ENCODE measurements at places on chromosomes 7 and 10.

GRCh38 chr7:33357846-33358245 lies 228.5 kb downstream of the BBS9 start:
- DNase-seq = no peak

DNA sequence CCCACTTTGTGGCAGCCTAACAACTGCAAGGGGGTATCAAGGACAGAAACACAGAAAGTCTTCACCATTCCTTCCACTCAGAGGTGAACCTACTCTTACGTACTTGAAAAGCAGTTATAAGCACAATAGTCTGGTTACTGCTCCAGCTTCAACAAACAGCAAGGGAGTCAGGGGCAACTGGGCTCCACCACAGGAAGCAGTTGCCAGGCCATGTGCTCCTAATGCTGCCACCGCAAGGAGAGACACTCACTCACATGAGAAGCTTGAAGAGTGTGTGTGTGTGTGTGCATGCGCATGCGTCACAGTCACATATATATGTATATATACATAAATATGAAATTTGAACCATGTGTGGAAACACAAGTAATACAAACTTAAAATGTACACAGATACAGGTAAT lies 65.5 kb downstream of the GRB10 start:
- no peak for DNase-seq

- peak; percentile 57 for DNase-seq
These were observed 337.5 kb upstream of the KCND2 start for GRCh38 chr7:119935418-119936025.

DNA sequence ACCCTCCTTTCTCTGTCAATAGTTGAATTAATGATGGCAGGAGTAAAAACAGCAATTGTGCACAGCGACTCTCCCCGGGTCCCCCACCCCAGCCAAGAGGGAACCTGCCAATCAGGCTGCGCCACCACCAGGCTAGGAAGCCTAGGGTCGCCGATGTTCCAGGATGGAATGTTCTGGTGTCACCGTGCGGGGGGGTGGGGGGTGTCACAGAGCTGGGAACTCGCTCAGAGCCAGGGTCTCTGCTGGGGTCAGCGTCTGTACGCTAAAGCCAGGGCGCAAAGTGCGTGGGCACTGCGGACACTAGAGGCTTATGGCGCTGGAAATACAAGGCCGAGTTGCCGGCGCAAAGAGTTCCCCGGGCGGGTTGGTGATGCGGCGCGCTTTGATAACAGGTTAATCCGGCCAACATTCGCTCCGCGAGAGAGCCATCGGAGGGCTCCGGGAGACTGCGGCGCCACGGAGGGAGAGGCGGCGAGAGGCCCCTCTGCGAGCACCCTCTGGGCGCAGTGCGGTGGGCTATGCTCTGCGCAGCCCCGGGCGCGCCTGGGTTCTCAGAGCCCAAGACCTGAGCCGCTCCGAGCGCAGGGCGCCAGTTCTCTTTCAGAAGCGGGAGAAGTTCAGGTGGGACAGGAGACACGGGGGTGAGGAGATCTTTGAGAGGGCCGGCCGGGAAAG lies 192.3 kb downstream of the EMX2 start:
- DNase-seq = no peak

DNA sequence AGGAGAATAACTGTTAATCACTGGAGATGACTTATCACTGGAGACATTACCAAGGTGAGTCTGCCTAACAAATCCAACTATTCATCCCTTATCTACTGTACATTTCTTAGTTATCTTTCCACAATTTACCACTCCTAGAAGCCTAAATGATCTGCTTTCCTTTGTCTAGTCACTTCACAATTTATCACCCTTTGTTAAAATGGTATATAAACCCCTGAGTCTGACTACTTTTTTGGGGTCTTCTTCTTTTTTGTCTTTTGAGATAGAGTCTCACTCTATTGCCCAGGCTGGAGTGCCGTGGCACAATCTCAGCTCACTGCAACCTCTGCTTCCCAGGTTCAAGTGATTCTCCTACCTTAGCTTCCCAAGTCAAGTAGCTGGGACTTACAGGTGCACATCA lies 66.0 kb upstream of the SEPHS1 start:
- DNase-seq = no peak

DNA sequence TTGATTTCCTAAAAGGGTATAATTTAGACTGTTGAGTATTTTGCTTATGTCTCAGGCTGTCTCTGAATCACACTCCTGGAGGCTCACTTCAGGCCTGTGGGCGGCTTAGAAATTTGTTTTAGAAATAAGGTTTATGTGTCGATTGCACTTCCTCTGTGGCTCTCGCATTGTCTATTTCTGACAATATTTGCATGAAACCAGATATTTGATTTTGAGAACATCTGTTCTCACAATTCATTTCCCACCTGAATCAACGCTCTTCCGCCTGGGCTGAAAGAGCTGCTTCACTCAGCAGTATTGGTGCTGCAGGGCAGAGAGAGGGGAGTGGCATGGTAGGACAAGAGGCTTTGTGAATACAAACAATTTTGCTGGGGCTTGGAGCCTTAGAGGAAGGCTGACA lies 262.0 kb downstream of the ADRA2A start:
- DNase-seq = no peak

DNA sequence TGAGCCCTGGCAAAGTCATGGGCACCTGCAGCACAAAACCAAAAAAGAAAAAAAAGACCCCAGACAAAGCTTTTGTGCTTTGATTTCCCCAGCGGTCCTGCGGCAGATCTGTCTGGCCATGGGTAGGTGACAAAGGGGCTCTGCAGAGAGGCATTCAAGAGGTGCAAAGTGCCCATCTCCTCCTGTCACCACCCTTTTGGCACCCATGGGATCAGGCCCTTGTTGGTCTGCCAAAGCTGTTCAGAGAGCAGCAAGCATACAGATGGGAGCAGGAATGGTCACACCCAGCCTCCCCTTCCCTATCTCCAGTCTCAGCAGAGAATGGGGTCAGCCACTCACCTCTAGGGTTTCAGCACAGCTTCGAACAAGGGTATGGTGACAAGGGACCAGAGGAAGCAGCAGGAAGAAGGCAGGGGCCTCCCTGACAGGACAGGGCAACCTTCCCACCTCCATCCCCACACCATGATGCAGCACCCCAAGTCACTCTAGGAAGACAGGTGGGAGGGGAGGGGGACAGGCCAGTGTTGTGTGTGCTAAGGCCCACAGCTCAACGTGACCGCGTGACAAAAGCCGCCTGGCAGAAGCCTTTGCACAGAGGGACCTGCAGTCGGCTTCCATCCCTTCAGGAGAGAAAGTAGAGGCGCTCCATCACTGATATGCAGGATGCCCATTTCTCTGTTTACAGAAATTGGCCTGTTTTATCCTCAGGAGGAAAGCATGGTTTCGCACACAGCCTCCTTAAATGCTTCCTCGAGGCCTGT lies 6.3 kb downstream of the CAMK2G start:
- no peak for DNase-seq

GRCh38 chr7:40720416-40720815 lies 585.6 kb downstream of the SUGCT start:
- no peak for DNase-seq

DNA sequence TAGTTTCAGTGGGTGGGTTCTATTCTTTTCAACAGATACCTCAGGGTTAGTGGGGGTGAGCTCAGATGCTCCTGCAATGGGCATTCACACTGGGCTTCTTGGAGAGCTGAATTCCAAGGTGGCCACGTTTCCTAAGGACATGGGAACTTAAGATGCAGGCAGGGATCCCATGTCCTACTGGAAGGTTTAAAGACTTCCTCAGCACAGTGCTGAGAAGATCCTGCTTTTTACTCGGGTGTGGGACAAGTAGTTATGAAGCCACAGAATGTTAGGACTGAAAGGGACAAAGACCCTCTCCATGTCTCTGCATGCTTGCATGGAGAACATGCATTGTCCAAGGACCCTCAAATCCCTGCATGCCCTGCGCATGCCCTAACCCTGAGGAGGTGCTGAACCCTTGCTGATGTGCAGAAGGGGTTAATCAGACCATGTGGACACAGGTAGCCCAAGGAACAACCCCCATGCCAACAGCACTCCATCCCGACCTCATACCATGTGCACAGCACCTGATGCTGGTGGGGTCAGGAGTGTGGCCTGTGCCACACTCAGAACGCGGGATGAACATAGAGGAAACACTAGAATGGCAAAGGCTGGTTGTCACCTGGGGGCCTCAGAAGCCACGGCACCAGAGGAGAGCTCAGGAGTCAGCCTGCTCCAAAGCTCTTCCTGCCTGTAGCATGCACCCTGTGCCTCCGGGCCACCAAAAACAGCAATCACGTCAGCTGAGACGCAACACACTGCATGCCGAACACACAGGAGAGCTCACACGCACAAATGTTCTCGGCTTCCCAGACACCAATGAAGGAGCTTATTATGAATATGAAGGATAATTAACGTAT lies 15.2 kb downstream of the IL2RA start:
- DNase-seq = no peak

GRCh38 chr10:124325633-124325914 lies 93.1 kb downstream of the OAT start:
- DNase-seq = no peak
